Fibroblast of lung (primary cell): ENCODE measurements at places on chromosomes 11 and 22.
A peak's percentile ranks its signal among the peaks of the same experiment; 100 is the strongest.

DNA sequence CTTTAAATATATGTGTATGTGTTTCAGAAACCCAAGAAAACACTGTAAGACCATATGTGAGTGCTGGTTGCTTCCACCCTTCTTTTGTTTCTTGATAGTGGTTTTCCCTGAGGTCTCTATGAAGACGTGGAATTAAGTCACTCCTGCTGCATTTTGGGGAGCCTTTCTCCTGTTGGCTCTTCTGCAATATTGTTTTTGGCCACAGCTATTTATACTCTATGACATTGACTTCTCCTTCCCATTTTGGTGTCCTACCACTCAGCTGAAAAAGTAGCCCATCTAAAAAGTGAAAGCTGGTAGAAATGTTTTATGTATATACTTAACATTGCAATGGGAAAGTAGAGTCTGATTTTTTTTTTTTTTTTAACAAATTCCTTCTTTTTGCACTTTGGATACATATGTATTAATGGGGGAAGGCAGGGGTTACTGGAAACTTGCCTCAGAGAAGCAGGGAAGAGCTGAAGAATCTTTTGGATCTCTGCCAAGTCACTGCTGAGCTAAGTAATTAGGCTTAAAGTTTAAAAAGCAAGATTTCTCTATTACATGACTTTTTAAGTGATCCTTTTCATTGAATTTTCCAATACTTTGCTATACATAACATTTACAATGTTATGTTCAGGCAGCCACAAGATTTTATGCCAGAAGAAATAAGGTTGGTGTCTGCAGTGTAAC, 1.8 kb downstream of the TTC17 start:
- DNase-seq, result peak; percentile 54

GRCh38 chr22:28896611-28897010, 13.2 kb downstream of the ZNRF3 start:
- no peak for DNase-seq

DNA sequence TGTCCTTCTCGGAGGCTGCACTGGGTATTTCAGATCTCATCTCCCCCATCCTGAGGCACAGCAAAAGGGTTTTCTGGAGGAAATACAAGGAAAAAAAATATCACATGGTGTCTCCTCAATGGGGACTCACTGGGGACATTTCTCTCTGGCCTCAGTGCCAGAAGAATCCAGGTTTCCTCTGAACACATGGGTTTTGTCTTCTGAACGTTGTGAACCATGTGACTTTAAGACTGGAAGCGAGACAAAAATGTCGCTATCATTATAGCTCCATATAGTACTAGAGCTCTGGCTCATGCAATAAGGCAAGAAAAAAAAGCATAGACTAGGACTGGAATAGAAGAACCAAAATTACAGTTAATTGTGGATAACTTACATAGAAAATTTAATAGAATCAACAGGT, 44.9 kb upstream of the RFPL3 start:
- no peak for DNase-seq

GRCh38 chr11:64801158-64801464, 1.9 kb downstream of the MAP4K2 start:
- DNase-seq, result no peak

- DNase-seq, result no peak
These were observed 16.3 kb downstream of the TSPAN32 start for GRCh38 chr11:2318123-2318522.

DNA sequence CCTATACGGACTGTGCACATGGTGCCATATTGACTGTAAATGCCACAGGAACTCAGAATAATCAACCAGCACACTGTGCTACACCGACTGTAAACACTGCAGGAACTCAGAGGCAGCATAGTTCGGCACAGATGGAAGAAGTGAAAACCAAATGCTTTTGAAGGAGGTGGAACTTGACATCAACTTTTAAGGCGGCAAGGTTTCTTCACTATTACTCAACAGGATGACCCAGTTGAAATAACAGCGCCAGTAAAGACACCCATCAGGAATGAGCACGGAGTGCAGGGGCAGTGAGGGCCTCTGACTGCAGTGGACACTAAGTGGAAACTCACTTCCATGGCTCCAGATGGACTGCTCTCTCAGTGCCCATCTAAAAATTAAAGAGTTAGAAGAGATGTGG, 15.7 kb downstream of the TESMIN start:
- no peak for DNase-seq

- no peak for DNase-seq
These were observed 3.7 kb upstream of the XKR3 start for GRCh38 chr22:16828876-16829275.

DNA sequence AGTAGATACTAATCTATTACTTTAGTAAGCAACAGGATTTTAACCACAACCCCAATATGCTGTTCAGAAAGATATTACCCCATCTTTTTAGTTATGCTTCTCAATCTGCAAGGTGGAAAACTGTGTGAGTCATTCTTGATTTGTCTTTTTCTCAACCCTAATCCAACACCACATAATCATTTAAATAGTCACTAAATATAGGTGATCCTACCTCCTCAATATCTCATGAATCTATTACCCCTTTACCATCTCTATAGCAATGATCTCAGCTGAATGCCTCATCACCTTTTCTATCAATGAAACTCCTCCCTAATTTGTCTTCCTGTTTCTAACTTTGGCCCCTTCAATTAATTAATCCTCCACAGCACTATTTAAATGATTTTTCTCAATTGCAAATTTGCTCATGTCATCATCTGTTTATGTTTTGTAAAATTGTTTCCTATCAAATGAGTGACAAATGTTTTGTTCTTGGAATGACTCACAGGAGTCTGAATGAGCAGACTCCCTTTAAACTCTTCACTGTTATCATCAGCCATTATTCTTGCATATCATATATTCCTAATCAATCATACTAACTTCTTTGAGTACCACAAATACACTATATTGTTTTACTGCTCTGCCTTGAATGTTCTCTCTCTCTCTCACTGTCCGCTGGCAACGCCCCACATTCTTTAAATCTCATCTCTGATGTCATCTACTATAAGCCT, 26.1 kb downstream of the SNX19 start:
- no peak for DNase-seq

- DNase-seq, result no peak
These were observed 63.7 kb downstream of the RAB30 start for GRCh38 chr11:83007909-83008580.

DNA sequence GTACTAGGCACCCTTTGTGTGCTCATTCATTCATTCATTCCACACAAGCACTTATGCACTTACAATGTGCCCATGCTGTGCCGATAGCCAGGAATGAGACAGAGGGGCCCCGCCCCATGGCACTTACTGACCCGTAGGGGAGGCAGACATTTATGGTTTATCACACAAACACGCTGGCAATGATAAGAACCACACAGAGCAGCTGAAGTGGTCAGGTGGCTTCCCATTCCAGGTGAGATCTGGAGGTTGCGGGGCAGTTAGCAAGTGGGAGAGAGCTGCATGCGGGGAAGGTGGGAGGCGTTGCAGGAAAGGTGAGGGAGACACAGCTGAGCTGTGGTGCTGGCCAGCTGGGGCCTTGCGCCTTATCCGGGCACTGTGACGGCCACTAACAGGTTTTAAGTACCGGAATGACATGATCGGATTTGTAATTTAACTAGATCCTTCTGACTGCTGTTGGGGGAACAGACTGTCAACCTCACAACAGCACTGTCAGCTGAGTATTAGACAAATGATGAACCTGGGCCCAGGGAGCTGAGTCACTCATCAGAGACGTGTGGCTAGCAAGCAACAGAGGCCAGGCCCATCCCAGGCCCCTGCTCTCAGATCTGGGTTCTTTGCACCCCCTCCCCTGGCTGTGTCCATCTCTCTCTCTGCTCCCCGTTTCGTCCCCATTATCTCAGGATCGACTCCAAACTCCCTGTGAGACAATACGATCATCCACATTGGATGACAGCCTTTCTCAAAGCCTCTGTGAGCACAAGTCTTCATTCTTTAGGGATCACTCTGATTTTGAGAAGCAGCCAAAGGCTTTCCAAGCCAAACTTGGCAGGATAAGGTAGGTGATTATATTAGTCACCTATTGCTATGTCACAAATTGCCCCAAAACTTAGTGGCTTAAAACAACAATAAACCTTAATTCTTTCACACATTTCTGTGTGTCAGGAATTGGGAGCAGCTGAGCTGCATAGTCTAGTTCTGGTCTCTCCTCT, 28.4 kb downstream of the RASD2 start:
- DNase-seq, result peak; percentile 82

GRCh38 chr11:18145837-18146236, 13.5 kb downstream of the MRGPRX3 start:
- no peak for DNase-seq

DNA sequence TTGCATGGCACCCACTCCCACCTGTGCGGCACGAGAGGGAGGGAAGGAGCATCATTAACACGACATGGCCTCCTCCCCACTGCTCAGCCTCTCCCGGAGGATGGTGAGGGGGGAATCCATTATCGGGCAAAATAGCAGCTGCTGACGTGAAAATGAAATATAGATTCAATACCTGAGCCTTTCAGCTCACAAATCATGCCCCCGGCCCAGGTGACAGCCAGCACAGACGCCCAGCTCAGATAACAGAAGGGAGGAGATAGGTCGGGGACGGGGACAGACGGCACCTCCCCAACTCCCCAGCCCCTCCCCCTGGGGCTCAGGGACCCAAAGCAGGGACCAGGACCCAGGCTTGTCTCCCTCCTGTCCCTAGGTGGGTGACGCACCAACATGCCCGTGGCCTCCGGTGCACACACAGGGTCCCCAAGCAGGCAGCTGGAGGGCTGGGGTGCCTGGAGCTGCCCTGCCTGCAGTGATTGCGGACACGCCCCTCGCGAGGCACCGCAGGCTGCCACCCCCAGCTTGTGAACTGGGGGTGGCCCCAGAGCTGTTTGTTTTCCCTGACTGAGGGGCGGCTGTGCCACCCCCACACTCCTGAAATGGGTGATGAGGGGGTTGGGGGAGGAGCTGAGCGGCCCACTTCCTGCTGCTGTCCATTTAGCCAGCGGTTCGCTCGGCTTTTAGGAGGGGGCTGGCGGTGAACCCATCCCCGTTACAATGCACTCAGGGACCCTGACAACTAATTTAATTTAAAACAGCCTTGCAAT, 31.7 kb downstream of the FLRT1 start:
- no peak for DNase-seq

GRCh38 chr11:86814775-86815174, 14.4 kb downstream of the PRSS23 start:
- peak; percentile 59 for DNase-seq

- DNase-seq, result peak; percentile 58
These were observed 17.3 kb downstream of the APOL2 start for GRCh38 chr22:36221799-36222751.

DNA sequence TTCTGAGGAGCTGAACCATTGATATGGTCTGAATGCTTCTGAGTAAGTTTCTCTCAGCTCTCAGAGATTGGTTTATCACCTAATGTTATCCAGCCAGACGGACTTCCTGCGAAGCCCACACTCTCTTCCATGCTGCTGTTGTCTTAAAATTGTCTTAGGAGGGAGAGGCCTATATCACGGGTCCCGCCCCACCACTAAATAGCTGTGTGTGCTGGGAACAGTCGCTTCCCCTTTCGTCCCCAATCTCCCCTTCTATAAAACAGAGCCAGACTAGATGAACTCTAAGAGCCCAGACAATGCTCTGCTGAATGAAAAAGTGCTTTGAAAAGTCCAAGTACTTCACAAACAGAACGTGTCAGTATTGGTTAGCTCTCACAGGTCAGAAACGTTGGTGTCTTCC, 81.4 kb upstream of the AKIP1 start:
- no peak for DNase-seq

DNA sequence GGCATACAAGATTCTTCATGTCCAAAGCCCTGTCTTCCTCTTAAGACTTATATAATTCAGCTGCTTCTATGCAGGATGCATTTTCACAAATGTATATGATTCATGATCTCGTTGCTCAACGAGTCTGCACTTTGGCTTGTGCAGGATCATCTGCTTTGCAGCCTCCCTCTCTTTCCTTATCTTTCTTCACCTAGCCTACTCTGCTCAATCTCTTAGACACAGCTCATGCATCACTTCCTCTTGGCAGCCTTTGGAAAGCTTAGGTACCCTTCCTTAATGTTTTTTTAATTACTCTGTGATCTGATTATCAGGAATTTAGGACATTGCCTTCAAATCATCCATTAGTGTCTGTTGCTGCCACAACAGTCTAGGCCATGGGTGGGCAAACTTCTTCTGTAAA, 673.8 kb downstream of the NELL1 start:
- DNase-seq, result no peak

DNA sequence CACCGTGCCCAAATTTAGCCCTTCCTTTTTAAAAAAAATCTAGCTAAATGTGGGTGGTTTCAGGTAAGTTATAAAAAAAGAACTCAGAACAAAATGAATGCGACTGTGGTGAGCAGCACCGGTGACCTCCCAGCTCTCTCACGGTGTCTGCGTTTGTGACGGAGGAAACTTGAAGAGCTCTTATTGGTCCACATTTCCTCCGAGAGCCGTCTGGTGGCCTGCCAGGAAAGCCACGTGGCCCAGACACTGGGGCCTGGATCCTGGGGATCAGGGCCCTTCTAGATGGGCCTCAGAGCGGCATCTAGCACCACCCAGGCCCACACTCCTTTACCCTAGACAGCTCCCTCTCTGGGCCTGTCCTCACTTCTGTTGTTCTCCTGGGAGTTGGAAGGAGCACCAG, 39.5 kb downstream of the B3GAT1 start:
- no peak for DNase-seq

DNA sequence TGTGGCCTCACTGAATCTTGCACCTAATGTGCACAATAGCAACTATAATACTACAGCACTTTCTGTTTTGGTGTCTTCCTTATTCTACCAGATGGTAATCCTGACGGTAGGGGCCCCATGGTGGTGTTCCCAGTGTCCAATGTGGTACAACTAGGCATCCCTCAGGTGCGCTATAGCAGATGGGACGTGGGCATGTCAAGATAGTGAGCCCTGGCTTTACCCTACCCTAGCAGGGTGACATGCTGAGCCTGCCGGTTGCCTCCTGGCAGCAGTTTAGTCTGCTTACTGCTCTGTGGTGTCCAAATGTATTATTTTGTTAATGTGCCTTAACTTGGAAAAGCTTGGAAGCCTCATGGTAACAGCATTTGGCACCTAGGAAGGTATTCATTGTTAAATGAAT, 19.2 kb downstream of the ACO2 start:
- no peak for DNase-seq
